ENCODE measurements at places on chromosomes 4 and X.

DNA sequence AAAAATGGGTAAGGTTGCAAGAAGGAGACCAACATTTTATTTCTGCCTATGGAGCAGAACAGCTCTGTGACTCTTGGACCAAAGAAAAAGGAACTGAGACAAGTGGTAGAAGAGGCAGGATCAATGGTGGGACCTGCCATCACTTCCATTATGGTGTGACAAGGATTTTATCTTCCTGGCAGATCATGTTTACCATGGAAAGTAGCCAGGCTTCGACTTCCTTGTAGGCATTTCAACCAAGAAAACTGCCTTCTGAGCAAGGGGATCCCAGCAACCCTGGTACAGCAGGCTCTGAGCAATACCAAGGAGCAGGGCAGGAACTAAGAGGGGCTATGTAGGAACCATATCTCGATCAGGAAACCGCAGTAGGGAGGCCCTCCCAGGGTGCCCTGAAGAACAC is 317.4 kb downstream of the IQCM start:
- DNase-seq: no peak

DNA sequence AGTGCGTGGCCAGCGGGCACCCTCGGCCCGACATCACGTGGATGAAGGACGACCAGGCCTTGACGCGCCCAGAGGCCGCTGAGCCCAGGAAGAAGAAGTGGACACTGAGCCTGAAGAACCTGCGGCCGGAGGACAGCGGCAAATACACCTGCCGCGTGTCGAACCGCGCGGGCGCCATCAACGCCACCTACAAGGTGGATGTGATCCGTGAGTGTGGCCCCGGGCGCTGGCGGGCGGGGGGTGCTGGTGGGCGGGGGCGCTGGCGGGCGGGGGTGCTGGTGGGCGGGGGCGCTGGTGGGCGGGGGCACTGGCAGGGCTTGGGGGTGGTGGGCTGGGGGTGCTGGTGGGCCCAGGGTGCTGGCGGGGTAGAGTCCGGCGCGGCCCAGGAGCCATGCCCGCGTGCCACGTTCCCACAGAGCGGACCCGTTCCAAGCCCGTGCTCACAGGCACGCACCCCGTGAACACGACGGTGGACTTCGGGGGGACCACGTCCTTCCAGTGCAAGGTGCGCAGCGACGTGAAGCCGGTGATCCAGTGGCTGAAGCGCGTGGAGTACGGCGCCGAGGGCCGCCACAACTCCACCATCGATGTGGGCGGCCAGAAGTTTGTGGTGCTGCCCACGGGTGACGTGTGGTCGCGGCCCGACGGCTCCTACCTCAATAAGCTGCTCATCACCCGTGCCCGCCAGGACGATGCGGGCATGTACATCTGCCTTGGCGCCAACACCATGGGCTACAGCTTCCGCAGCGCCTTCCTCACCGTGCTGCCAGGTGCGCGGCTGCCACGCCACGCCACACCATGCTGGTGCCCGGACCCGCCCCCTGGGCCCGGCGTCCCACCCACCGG is 12.7 kb downstream of the FGFRL1 start:
- no peak for DNase-seq

- DNase-seq: no peak
These were observed 256.8 kb downstream of the TRIML1 start for GRCh38 chr4:188396037-188396436.

DNA sequence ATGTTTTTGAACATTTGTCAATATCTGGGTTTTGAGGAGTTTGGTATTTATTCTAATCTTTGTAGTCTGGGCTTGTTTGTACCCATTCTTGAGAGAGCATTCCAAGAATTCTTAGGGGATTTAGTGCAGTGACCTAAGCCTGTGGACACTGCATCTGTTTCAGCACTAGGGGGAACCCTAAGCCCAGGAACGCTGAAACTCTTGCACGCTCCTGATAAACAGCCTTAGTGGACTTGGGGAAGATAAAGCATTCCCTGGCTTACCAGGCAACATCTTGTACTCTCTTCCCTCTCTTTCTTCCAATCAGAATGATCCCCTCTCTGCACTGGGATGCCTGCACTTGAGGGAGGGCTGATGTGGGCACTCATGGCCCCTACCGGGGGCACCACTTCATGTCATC is 654.9 kb upstream of the HTR2C start:
- DNase-seq: peak; percentile 53

- DNase-seq: no peak
These were observed 78.0 kb downstream of the HMX1 start for GRCh38 chr4:8793571-8794160.

GRCh38 chrX:119755981-119756533 is 2.3 kb upstream of the SOWAHD start:
- no peak for DNase-seq

DNA sequence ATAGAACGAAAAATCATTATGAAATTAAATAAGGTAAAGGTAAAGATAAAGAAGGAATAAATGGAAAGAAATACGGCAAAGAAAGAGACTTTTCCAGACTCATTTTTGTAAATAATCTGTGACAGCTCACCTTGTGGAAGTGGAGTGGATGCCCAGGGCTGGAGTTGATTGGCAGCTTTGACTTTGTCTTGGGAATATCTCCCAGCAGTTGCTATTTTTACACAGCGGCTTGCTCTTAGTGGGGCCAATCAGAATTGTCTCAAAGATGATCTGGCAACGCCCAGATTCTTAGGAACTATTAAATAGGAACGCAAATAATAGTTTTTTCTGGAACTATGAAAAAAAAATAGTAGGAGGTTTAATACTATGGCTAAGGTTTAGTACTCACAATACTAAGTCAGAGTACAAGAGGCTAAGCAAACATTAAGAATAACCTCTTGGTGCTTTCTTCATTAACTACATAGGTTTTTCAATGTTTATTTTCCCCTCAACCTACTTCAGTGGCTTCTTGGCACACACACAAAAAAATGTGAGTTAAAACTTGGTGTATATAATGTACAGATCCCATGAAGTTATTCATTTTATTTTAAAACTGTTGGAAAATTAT is 132.7 kb downstream of the TRAM1L1 start:
- DNase-seq: no peak

DNA sequence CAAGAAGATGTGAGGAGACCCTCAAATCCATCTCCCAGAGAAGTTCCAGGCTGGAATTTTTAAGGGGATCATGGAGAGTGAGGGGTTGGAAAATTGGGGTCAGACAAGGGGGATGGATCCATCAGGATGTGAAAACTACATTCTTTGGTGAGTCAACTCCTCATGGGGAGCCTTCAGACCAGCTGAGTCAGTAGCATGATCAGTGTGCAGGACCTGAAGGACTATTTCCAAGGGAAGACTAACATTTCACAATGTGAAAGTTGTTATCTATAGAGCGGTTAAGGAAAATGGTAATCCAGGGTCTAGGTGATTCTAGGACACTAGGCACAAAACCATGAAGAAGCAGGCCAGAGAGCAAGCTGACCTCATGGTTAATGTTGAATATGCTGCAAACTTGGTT is 38.6 kb upstream of the CEP135 start:
- DNase-seq: peak; percentile 16

GRCh38 chr4:14339715-14340114 is 662.6 kb upstream of the CPEB2 start:
- DNase-seq: no peak

DNA sequence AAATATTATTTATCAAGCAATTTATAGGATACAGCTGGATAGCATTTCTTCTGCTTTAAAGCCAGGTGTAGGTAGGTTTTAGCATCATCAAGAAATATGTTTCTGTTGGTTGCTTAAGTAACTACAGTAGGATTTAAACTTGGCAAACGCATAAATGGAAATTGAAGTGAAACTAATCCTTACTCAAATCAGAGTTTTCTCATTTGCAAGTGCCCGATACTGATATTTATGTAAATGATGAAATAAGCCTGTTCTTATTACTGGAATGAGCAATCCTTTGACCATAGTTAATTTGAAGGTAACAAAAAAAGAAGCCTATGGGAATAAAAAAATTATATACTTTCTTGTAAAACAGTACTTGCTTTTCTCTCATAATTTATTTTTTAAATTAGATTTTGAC is 23.2 kb upstream of the PIGA start:
- no peak for DNase-seq

GRCh38 chrX:19863857-19864223 is 23.6 kb downstream of the SH3KBP1 start:
- DNase-seq: no peak

- no peak for DNase-seq
These were observed 195.7 kb upstream of the ANK2 start for GRCh38 chr4:112853662-112854256.

DNA sequence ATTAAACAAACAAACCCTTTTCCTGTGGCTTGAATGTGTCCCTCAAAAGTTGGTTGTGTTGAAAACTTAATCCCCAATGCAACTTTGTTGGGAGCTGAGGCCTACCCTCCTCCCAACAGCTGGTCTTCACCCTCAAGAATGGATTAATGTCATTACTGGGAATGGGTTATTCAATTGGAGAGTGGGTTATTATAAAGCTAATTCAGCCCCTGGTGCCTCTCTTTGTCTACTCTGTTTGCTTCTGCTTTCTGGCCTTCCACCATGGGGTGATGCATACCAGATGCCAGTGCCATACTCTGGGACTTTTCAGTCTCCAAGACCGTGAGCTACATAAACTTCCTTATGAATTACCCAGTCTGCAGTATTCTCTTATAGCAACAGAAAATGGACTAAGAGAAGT is 706.5 kb downstream of the CCSER1 start:
- DNase-seq: no peak

DNA sequence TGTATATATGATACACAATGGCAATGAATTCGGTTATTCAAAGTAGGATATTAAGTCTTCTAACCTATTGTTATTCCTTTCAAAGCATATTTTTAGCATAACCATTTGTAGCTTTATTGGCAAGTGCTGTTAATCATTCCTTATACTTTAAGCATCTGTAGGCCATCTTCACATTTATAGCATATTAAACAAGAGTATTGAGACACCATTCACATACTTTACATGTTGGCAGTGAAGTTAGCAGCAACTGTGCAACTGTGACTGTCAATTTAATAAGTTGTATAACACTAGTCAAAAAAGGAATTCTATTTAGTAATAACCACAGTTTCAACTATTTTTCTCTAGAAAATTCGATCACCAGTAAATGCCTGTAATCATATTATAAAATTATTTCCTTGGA is 107.3 kb upstream of the MYOZ2 start:
- DNase-seq: no peak

- peak; percentile 64 for DNase-seq
These were observed 96.4 kb downstream of the EMCN start for GRCh38 chr4:100421361-100421978.

GRCh38 chr4:82919386-82919785 is 18.9 kb downstream of the THAP9 start:
- no peak for DNase-seq

DNA sequence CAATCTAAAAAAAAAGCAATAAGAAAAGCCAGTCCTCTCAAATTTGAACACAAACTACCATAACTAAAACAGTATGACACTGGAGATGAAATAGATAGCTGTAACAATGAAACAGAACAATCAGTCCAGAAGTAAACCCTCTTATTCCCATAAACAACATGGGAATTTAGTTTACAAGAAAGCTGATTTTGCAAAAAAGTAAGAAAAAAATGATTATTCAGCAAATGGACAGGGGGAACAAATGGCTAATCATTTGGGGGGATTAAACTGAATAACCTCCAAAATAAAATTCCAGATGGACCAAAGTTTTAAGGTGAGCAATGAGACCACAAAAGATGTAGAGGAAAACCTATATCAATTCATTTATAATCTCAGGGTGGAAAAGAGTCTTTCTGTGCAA is 16.1 kb upstream of the SASH3 start:
- DNase-seq: no peak

DNA sequence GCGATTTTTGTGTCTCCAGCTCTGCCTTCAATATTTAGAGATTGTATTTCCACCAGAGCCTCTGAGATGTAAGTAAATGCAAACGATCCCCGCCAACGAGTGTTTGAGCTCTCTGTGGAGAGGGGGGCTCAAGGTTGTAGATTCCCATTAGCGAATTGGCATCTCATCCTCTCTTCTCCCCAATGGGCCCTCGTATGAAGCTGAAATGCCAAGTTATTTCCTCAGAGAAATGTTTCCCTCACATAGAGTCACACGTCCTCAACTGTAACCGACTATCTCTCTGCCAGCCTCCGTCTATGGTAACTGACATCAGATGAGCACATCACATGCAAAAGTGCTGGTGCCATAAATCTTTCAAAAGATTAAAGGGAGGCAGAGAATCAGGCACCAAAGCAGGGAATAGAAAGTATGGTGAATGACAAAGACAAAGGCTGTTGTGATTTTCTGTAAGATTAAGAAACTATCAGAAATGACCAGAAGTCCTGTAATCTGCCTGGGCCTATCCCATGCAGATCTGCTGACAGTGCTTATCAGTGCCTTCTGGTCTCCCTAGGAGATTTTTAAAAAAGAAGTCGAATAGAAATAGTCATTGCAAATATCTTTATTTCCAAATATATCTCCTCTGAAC is 157.1 kb downstream of the PDGFRA start:
- no peak for DNase-seq

DNA sequence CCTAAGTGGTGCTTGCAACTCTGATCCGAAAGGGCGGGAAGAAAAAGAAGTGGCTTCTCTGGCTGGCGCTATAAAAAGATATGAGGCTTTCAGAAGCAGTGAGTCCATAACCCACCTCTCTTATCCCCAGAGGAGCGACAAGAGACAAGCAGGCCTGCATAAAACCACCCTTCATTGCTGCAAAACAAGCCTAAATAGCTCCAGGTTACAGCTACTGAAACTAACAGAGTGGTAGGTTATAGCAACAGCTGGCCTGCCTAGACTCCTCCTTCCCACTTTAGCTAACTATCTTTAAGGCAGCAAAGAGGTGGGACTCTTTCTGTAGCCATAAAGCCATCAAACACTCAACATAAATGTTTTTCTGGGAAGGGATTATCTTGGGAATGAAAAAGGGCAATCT is 245.0 kb upstream of the GPR101 start:
- DNase-seq: no peak

DNA sequence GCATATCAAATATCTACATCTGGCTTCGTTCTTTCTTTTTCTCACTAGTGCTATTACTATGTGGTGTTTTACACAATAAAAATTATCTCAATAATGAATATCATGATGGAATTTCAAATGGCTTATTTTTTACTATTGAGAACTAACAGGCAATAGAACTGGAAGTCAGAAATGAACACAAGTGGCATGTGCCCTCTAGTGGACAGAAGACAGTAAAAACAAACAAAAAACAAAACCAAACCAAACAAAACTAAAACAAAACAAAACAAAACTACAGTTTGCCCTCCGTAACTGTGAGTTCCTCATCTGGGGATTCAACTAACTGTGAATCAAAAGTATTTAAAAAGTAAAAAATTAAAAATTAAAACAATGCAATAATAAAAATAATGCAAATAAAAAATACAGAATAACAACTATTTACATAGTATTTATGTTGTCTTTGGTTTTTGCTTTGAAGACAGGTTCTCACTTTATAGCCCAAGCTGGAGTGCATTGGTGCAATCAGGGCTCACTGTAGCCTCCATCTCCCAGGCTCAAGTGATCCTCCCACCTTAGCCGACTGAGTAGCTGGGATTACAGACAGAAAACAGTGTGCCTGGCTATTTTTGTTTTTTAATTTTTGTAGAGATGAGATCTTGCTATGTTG is 195.6 kb upstream of the TACR3 start:
- peak; percentile 33 for DNase-seq
